ENCODE measurements at places on chromosomes 4 and X.

GRCh38 chr4:621296-622070 is 3.9 kb upstream of the PDE6B start:
- no peak for DNase-seq

DNA sequence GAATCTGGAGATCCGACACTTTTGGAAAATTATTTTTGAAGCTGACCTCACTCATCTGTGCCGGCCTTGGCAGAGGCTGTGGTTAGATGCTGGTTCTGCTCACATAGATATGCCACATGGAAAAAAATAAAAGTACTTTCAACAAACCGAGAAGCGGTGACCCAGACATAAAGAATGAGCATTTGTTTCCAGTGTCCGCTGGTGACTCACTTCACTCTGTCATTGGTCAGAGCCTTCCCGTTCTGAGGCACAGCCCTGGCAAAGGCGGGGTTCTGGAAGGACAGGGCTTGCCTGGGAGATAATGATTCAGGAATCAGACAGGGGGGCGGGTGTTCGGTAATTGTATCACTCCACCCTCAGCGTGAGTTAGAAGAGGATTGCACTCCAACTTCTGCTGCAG is 172.4 kb upstream of the MXRA5 start:
- DNase-seq = no peak

- DNase-seq = peak; percentile 40
Observed at GRCh38 chrX:12791257-12792228, at the start of gene PRPS2. TSS of gene PRPS2 (plus strand) at chrX:12791412. CDS start at chrX:12791498, 86 bp downstream.

- no peak for DNase-seq
Observed at GRCh38 chr4:173536808-173537429, 6.9 kb upstream of the HAND2 start.

DNA sequence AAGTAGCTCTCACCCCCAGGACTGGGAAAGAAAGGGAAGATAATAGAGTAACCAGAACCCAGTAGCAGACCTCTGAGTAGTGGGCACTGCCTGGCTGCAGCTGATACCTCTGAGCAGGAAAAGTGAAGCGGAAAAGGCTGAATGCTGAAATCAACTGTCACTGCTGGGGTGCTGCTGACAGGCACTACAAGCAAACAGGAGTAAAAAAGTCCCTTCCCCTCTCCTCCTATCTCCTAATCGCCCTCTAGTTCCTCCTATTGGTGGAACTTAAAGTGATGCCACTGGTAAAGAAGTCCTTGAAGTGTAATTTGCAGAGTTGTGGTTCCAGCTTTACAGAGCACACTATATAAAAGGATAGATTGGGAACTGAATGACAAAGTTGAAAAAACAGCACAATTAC is 32.8 kb upstream of the GLRB start:
- no peak for DNase-seq

GRCh38 chr4:176185051-176185450 is 10.3 kb downstream of the SPATA4 start:
- no peak for DNase-seq

DNA sequence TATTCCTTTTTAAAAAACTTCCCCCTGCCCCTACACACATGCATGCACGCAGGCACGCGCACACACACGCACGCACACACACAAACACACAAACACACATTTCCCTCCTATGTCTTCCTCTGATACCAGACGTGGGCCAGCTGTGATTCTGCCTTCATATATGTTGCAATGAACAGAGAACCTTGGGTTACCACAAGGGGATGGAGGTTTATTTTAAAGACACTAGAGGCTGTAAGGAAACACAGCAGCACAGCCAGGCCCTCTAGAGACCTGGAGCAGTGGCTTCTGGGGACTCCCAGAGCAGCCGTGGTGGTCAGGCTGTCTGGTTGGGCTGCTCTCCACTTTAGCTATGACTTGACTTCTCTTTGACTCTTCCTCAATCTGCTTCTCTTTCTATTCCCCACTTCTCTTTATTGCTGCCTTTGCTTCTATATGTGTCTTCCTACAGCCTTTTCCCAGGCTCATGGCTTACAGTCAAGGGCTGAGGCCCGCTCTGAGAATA is 3.2 kb upstream of the TLR10 start:
- DNase-seq = no peak

- DNase-seq = no peak
Observed at GRCh38 chrX:45824471-45824870, 623.8 kb upstream of the DIPK2B start.

DNA sequence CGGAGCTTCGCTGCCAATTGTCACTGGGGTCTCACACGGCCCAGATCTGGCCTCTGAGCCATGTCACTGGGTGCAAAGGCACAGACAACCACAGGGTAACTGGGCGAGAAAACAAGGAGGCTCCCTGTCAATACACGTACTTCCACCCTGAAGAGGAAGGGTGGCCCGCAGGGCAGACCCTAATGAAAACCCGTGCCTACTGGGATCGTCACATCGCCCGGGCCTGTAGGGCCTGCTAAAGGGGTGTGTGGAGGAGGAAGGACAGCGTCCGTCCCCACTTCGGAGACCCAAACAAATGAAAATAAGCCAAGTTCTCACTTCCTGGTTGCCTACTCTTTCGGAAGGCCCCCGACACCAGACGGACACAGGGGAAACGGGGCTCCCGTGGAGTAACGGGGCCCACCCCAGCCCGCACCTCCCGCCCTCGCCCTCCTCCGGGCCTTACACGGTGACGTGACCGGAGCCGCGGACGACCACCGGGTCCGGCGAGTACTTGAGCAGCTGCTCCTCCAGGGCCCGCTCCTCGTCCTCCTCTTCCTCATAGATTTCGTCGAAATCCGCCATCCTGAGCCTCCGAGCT is 578 bp downstream of the CHIC2 start:
- peak; percentile 57 for DNase-seq

DNA sequence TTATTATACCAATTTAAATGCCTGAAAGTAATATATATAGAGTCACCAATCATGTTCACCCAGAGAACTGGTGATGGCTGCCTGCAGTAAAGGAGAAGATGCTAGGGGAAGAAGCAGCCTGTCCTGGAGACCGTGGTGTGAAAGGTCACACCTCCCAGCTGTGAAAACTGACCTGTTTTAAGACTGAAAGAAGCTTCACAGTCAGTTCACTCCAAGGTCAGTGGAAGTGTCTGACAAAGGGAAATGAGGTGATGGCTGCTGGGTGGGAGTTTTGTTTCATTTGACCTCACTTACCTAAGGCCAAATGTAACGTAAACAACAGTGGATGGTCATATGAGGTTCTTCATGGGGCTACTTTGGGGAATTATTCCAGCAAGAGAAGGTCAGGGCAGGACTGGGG is 352.1 kb upstream of the GATB start:
- DNase-seq = no peak

GRCh38 chr4:81732980-81733379 is 261.3 kb upstream of the RASGEF1B start:
- DNase-seq = no peak

GRCh38 chr4:182884040-182884439 is 33.1 kb downstream of the DCTD start:
- DNase-seq = no peak

DNA sequence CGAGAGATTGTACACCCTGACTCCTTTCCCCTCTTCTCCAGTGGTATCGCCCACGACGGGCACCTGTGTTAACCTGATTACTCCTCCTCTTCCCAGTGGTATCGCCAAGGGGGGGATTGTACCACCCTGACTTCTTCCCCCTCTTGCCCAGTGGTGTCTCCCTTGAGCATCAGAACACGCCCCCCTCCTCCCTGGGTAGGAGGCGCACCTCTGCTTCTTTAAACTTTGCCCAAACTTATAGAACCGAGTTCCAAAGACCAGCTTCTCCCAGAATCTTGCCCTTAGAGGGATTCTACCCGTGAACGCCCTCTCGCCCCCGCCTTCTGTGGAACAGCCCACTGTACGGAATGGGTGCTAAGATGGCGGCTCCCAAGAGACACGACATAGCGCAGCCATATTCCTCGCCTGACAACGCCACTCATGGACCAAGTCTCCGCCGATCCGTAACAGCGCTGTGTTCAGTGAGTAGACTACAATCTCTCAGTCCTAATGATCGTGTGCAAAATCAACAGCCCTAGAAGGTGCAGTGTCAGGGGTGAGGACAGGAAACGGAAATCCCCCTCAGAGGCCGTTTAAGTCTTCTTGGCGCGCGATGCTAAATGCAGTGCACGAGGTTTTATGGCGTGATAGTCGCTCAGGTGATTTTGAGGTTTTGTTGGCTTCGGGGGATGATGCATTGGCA is 4.2 kb upstream of the ZNF157 start:
- peak; percentile 58 for DNase-seq

DNA sequence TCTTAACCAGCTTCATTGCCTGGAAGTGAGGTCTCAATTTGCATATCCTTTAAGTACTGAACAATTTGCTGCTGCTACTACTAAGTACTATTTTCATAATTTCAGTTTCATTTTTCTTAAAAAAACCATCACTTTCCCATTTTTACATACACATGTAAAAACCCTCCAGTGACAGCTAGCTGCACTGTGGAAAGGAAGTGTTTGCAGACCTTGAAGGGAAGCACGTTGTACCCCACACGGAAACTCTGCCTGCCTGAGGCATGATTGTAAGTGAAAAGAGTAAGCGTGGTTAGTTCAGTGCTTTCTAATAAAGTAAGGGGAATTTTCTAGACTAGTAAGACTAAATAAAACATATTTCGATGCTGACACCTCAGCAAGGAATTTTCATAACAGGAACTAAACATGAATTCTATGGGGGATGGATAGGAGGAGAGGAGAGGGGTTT is 103.6 kb downstream of the RAPGEF2 start:
- DNase-seq = no peak

- DNase-seq = peak; percentile 66
Observed at GRCh38 chr4:38179690-38180377, 219.6 kb downstream of the PTTG2 start.

GRCh38 chrX:131257367-131257766 is 31.7 kb downstream of the IGSF1 start:
- no peak for DNase-seq

- DNase-seq = no peak
Observed at GRCh38 chr4:14864365-14865030, 137.8 kb upstream of the CPEB2 start.

DNA sequence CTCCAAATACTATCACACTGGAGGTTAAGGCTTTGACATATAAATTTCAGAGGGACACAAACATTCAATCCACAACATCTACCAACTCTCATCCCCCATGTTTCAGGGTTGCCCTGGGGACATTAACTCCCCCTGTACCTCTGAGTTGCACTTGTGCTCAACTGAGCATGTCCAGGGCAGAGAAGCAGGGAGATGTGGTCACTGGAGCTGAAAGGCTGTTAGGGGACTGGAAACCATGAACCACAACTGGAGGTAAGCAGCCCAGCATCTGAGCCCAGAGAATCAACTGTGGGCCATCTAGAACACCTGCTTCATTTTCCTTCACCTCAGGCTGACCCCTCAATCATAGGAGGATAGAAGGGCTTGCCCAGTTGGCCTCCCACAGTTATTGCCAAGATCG is 641.1 kb downstream of the MID1IP1 start:
- DNase-seq = no peak

- no peak for DNase-seq
Observed at GRCh38 chr4:33512397-33512796, 2731.9 kb downstream of the ARAP2 start.

DNA sequence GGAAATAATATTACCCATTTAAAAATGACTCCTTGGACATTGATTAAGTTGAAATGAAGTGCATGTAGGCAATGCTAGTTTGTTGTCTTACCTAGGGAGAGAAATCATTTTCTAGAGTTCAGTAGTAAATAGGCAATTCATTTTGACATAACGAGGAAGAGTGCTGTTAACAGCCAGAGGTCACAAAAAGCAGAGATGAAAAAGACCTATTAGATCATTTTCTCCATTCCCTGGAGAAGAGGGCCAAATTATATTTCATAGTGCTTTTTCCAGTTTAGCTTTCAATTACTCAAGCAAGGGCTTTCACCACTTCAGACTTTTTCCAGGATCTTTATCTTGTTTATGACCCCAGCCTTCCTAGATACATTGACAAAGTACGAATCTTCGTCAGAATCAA is 374.3 kb upstream of the GALNT7 start:
- DNase-seq = no peak

- DNase-seq = no peak
Observed at GRCh38 chrX:119072744-119073143, at the start of gene CT47C1. TSS of gene CT47C1 (plus strand) at chrX:119072993. CDS start at chrX:119073226, 233 bp downstream.

GRCh38 chrX:96480081-96480480 is 204.6 kb upstream of the DIAPH2 start:
- no peak for DNase-seq

DNA sequence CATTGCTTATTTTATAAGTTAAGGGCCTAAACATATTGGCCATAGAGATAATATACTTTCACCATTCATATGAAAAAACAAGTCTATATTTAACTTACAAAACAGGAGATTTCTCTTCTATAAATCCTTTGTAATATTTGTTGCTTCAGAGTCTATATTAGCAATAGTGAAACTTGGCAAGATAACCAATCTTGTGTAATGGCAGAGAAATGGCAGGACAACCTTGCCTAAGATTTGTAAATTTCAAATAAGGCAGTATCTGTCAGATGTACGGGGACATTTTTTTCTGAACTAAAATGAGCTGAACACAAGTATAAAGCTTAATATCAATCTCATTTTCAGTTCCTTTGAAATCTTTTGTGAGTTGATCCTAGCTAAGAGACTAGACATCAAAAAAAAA is 17.8 kb upstream of the CPEB2 start:
- no peak for DNase-seq

GRCh38 chrX:70219938-70220764 is 14.3 kb upstream of the AWAT1 start:
- no peak for DNase-seq

GRCh38 chrX:154607370-154607769 is 11.7 kb downstream of the CTAG1B start:
- no peak for DNase-seq

- no peak for DNase-seq
Observed at GRCh38 chr4:123278755-123279154, 117.8 kb upstream of the SPRY1 start.

GRCh38 chr4:156975686-156976085 is 4.1 kb upstream of the PDGFC start:
- no peak for DNase-seq

DNA sequence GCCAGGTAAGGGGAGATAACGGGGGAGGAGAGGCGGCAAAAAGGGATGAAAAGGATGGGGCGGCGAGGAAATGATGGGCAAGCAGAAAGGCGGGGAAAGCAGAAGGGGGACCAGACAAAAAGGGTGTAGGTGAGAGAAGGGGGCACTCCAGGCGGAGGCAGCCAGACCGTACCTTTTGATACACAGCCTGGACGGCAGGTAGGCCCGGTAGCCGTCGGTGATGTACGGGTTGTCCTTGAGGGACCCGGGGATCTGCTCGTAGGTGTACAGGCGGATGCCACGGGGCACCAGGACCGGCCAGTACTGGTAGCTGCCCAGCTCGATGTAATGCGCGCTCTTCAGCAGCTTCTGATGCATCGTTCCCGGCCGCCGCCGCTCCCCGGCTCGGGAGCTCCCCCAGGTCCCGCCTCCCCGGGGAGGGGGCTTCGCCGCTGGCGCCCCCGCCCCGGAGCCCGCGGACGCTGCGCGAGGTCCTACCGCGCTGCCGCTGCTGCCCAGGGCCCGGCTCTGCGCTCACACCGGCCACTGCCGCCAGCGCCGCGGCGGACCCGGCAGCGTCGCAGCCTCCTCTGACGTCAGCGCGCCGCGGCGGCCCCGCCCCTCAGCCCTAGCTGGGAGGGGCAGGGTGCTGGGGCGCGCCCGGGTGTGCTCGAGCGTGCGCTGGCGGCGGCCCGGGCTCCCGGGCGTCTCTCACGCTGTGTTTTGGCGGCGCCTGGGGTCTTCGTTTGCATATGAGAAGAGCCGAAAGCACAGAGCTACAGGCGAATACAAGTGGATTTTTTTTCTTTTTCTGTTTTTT is at the start of gene PAQR3:
Gene PAQR3, minus strand, starts transcription at position 571 of the 799 bp plus-strand sequence. Its CDS starts 214 bp downstream, at position 357.
- peak; percentile 73 for DNase-seq

- DNase-seq = no peak
Observed at GRCh38 chrX:1412551-1413161, 20.7 kb upstream of the SLC25A6 start.

- DNase-seq = no peak
Observed at GRCh38 chrX:101408532-101408841, 465 bp downstream of the HNRNPH2 start.

All from T-helper 2 cell (primary cell).